Activated T-helper 9 cell treated with anti-CD3 and anti-CD28 coated beads, Interleukin-2, amount 50 U/mL, for 16 hours (primary cell): ENCODE measurements at places on chromosomes 7 and 10.

GRCh38 chr10:100163704-100164621 lies 21.9 kb downstream of the ERLIN1 start:
- DNase-seq = no peak

GRCh38 chr7:73945022-73945421 lies 83.0 kb upstream of the ELN start:
- DNase-seq = no peak

DNA sequence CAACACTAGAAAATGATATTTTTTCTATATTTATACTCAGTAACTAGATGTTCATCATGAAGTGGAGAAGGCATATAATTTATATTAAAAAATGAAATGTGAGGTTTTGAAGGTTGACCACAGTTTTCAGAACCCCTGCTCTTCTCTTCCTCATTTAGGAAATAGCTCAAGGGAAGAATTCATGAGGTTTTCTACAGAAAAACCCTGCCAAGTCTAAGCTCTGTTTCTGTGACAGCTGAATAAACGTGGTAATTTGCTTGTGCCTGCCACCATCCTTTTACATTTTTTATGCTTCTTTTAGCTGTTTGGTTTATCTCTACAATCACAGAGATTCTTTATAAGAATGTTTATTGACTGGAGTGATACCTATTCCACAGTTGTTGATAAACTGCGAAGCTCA lies 630.3 kb upstream of the POT1 start:
- DNase-seq = no peak

- DNase-seq = peak; percentile 32
Observed at GRCh38 chr7:74417419-74417971, 36.2 kb upstream of the GTF2IRD1 start.

DNA sequence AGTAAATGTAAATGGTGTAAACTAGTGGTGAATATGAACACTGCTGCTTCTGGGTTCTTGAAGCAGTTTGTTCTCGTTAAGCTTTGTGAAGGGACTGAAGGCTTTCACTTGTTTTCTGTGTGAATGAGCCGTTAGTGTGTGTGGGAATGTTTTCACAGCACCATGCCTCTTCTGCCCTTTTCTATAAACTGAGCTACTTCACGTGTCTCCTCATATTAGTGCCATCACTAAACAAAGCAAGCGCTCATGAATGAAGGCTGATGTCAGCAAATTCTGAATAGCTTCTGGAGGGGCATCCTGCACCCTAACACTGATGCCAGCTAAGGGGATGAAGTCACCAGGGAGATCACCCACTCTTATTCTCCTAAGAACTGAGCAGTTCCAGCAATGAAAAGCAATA lies 205.6 kb upstream of the ETV1 start:
- DNase-seq = no peak

DNA sequence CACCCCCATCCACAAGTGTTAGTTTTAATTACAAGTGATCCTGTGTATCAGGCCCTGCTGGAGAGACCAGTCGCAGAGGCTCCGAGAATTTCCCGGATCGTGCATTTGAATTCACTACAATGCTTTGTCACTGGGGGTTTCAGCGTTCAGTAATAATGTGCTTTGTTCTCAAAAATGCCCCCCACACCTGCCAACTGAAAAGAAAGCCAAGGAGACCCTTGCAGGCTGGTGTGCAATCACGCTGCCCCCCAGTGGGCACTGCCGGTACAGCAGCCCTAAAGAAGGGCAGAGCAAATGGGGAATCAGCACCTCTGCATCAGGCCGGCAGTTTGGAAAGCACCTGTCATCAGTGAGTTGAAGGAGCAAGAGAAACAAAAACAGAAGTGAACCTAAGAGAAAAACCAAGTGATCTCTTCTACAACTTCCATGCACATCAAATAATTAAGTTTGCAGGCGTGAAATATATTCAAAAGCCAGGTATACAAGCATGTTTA lies 177.6 kb downstream of the PARD3 start:
- DNase-seq = peak; percentile 42

- no peak for DNase-seq
Observed at GRCh38 chr7:101168412-101169049, 3.2 kb upstream of the VGF start.

DNA sequence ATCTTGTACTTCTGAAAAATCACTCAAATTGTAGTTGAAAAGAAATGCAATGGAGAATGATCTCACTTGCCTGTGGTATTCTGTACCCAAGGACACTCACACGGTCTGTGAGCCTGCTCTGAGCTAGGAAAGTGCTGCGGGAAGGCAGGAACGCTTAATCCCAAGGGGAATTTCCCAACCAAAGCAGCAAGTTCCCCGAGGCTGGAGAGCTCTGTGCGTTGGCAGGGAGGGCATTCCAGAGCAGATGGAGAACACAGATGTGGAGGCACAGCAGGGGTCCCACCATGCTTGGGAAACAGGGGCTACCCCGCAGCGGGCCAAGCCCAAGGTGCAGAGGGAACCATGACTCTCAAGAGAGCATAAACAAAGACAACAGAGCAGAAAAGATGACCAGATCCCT lies 13.6 kb downstream of the SVIL start:
- no peak for DNase-seq

GRCh38 chr10:102729029-102730026 lies 14.4 kb upstream of the WBP1L start:
- peak; percentile 30 for DNase-seq

GRCh38 chr7:146346096-146346495 lies 229.5 kb downstream of the CNTNAP2 start:
- no peak for DNase-seq

GRCh38 chr7:105021967-105022366 lies 8.0 kb downstream of the KMT2E start:
- DNase-seq = no peak

GRCh38 chr10:103911021-103911459 lies 6.9 kb downstream of the STN1 start:
- DNase-seq = no peak

DNA sequence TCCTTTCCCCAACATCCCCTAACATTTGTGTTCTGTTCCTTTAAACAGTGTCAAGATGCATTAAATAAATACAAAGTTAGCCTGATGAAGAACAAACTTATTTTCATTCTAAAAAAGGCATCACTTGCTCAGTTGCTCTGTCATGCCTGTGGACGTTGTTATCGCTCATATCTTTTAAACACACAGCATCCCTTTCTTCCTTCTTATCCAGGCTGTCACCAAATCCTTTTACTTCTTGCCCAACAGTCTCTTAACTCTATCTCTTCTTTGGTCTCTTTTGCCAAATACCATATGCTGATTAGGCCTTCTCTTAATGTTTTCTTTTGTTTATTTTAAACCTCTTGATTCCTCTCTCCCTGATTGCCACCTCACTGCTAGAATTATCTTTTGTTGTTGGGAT lies 43.9 kb downstream of the DKK1 start:
- no peak for DNase-seq

DNA sequence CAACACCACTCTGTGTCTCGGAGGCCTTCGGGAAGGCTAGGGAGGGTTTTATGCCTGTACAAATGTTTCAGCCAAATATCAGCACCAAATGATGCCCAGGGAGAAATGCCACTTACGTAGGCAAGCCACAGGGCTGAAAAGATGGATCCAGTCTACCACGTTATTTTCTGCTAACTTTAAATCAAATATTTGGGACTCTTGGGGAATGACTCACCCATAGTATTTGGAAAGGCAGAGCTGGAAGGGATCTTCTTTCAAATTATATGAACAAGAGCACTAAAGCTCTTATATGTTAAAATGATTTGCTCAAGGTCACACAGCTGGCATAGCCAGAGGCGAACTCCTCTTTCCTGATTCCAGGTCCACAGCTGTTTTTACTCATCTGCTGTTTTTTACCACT lies 591.4 kb downstream of the SORCS1 start:
- no peak for DNase-seq
